ENCODE measurements at places on chromosomes 16 and 17.

GRCh38 chr17:40079545-40079944, 16.8 kb downstream of the THRA start:
- no peak for DNase-seq

- DNase-seq: no peak
Measured at GRCh38 chr16:79758615-79759346, 158.2 kb upstream of the MAF start.

GRCh38 chr17:74325743-74326379, at the start of gene KIF19:
Gene KIF19 (plus strand): TSS chr17:74326226. CDS start chr17:74326350, 124 bp downstream.
- DNase-seq: peak; percentile 46

- DNase-seq: no peak
Measured at GRCh38 chr17:15914400-15915170, 30.3 kb upstream of the ADORA2B start.

DNA sequence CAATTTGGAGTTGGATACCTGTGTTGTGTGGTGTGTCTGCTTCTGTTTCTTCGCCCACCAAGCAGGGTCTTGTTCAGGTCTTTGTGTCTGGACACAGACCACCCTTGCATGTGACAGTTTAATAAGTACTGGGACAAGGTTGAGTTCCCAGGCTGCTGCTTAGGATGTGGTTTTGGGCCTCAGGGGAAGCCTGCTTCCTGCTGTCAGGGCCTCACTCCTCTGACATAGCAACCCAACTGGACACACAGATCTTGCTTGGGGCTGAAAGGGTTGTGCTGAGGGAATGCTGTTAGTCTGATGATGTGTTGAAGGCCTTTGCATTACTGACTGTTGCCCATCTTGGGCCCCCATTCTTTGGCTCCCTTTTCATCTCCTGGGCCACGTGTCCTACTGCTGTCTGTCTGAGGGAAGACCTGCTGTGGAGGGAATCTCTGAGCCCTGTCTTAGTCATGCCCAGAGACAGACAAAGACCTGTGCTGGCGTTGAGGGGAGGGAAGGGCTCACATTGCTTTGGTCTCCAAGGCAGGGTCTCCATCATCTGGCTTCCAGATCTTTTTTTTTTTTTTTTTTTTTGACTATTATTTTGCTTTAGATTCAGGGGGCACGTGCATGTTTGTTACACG, 4.7 kb upstream of the TGFB1I1 start:
- no peak for DNase-seq

DNA sequence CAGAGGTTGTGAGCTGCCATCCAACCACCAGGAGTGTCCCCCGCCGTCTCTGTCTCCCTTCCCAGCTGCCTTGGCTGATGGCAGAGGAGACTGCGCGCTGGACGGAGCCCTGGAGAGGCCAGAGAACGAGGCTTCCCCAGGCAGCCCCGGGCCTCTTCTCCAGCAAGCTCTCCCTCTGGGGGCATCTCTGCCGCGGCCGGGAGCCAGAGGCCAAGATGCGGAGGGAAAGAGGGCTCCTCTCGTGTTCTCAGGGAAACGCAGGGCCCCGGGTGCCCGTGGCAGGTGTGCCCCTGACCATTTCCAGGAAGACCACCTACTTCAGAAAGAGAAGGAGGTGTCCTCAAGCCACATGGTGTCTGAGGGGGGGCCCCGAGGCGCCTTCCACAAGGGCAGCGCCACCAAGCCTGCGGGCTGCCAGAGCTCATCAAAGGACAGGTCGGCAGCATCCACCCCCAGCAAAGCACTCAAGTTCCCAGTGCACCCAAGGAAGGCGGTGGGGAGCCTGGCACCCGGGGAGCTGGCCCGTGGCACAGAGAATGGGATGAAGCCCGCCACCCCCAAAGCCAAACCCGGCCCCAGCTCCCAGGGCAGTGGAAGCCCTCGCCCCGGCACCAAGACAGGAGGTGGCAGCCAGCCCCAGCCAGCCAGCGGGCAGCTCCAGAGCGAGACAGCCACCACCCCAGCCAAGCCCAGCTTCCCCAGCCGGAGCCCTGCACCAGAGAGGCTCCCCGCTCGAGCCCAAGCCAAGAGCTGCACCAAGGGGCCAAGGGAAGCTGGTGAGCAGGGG, 14.8 kb upstream of the ZFPM1 start:
- no peak for DNase-seq

DNA sequence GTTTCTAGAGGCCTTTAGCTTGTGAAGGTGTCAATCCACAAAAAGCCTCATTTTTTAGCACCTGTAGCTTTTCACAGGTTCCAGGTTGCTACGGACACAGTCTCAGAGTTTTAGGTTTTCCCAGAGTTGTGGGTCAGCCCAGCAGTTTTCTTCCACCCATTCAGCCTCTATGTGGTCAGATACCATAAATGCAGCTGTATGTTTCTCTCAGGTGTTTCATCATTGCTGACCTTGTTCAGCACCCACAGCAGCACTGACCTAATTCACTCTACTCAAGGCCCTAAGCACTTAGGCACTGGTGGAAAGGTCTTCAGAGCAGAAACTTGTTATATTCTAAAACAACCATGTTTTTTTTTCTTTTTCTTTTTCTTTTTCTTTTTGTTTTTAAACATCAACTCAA, 15.0 kb upstream of the SPACA3 start:
- no peak for DNase-seq

- DNase-seq: no peak
Measured at GRCh38 chr17:6454495-6455320, 10.5 kb downstream of the PIMREG start.

- no peak for DNase-seq
Measured at GRCh38 chr16:29726845-29727377, 18.9 kb downstream of the C16orf54 start.

DNA sequence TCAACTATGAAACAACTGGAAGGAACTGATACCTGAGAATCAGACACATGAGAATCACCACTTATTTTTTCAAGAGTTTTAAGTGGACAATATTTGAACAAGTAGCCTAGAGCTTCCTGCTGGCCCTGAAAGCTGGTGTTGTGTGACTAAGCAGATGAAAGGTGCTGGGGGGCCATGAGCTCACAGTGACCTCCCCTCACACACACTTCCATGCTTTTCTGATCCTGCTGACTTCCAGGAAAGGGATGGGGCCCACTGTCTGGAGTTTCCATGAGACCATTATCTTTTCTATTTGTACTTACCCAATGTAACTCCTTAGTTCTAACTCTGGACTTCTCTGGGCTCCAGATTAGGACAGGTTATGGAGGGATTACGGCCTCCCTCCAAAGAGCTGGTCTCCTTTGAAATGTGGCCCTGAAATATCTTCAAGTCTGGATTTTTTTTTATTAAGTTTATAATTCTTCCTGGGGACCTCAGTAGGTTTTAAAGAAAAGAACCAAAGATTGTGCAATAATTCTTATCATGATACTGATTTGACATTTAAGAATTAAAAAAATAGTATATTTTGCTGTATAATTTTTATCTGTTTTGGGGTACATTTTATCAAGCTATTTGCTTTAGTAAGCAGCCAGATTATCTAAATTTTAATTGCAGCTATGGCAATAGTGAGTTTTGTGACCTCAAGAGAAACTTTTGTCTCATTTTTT, 4.9 kb downstream of the CAPNS2 start:
- no peak for DNase-seq

GRCh38 chr16:48110982-48111381, 44.8 kb downstream of the ABCC12 start:
- DNase-seq: no peak

- no peak for DNase-seq
Measured at GRCh38 chr17:79534851-79535727, 75.8 kb downstream of the RBFOX3 start.

GRCh38 chr16:84090211-84090610, 26.5 kb downstream of the MBTPS1 start:
- DNase-seq: no peak

GRCh38 chr16:15701367-15701766, 51.3 kb downstream of the NDE1 start:
- no peak for DNase-seq

DNA sequence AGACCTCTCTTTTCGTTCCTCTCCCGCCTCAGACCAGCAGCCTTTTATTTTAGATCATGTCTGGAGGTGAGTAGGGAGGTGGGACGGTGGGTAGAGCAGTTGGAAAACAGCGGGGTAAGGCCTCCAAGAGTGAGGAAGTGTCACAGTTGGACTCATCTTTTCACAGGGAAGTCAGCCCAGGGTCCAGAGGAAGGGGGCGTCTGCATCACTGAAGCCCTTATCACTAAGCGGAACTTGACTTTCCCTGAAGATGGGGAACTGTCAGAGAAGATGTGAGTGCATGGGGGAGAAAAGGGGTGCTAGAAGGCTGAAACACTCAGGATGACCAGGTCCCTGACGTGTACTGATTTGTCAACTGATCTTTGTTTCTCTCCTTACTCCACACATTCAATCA, 461 bp downstream of the LRRC46 start:
- no peak for DNase-seq

- DNase-seq: no peak
Measured at GRCh38 chr16:46649588-46650253, 28.5 kb upstream of the SHCBP1 start.

GRCh38 chr16:66926961-66927436, 1.7 kb upstream of the RRAD start:
- no peak for DNase-seq

GRCh38 chr17:72031219-72031884, 89.5 kb upstream of the SOX9 start:
- DNase-seq: no peak

GRCh38 chr16:81608523-81609209, 164.1 kb downstream of the CMIP start:
- no peak for DNase-seq

- no peak for DNase-seq
Measured at GRCh38 chr17:49645654-49646053, 32.2 kb downstream of the SPOP start.

GRCh38 chr17:70091696-70092095, 16.7 kb downstream of the KCNJ16 start:
- DNase-seq: no peak

- DNase-seq: no peak
Measured at GRCh38 chr17:40415390-40415789, 2.3 kb downstream of the TOP2A start.

GRCh38 chr16:3020247-3020603, at the start of gene TNFRSF12A:
Gene TNFRSF12A (plus strand): TSS chr16:3020368. CDS start chr16:3020398, 30 bp downstream.
- peak; percentile 55 for DNase-seq

GRCh38 chr17:75740631-75741077, 19.4 kb downstream of the ITGB4 start:
- DNase-seq: no peak

- DNase-seq: no peak
Measured at GRCh38 chr16:27564224-27564623, 14.3 kb downstream of the KATNIP start.

- DNase-seq: no peak
Measured at GRCh38 chr17:58265902-58266875, 14.5 kb downstream of the MPO start.
